ENCODE measurements at places on chromosomes 5 and 9. TPM values are rescaled to one million over a fixed set of nuclear protein-coding genes. Genes with fewer than 3 reads are reported as not detected.

DNA sequence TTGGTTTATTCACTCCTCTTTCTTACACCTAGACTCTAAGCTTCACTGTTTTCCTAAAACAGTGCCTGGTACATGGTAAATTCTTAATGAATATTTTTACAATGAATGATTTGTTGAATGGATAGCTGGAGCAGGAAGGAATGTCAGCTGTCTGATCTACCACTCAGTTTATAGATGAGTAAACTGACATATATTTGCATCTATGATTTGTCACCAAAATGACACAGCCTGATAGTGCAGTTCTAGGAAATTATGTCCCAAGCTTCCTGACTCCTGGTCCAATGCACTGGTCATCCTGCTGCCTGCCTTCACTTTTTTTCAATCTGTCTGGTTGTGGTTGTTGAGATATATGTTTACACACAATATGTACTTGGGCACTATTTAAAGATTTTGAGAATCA lies 651.7 kb upstream of the WWC1 start:
- no peak for DNase-seq

DNA sequence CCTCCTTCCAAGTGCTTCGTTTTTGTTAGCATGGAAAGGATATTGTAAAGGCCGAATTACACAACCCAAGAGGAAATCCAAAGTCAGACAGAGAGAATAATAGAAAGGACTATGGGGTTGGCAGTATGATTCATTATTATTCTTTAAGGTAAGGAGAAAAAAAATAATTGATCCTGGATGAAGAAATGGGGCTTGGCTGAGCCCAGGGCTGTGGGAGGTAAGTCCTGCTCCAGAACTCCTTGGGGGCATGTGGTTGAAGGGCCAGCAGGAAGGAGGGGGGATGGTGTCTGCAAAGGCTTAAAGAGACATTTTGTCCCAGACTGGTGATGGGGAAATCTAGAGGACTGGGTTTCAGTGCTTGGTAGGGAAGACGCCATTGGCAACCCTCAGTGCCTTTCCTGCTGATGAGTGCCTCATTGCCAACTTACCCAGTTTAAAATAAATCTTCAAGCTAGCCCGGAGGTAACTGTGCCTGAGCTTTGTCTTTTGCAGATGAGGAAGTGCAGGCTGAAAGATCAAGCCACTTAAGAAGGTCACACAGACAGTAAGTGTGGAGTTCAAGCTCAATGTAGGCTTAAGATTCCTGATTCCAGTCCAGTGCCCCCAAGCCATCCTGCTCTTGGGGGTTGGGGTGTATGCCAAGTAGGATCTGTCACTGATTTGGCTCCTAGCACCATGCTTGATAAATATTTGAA lies 30.2 kb downstream of the FOXI1 start:
- DNase-seq: peak; percentile 46

- DNase-seq: no peak
Observed at GRCh38 chr9:25709941-25710340, 31.7 kb upstream of the TUSC1 start.

DNA sequence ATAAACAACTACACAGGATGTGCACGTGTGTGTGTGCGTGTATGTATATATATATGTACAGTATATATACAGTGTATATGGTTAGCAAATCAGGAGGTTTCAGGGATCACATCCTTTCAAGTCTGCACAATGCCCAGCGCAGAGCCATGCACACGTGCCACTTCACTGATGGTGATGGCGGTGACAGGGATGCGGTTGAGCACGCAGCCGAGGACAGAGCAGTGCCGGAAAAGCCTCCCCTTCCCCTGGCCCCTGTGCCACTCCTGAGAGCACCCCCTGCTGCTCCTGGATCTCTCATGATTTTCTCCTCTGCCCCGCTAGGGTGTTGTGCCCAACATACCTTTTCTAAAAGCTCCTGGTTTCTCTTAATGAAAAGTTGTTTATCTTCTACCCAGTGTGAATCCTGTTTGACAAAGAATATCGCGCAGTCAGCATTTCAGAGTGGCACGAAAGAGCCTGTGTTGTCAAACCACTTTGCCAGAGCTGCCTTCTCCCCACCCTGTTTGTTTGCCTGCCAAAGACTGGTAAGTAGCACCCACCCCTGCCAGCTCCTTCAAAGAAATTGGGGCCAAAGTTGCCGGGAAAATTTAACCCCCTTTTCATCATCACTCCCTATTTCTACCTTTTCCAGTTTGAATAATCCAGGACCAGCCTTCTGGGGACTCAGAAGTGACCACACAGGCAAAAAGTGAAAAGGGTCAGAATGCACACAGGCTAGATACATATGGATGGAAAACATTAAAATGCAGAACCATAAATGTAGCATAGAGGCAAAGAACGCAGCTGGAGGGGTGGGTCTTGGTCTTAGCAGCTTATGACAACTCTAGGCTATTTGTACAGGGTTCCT lies 126.2 kb upstream of the DPYSL3 start:
- no peak for DNase-seq

- DNase-seq: peak; percentile 63
Observed at GRCh38 chr9:68981789-68982188, 32.1 kb downstream of the PRKACG start.

DNA sequence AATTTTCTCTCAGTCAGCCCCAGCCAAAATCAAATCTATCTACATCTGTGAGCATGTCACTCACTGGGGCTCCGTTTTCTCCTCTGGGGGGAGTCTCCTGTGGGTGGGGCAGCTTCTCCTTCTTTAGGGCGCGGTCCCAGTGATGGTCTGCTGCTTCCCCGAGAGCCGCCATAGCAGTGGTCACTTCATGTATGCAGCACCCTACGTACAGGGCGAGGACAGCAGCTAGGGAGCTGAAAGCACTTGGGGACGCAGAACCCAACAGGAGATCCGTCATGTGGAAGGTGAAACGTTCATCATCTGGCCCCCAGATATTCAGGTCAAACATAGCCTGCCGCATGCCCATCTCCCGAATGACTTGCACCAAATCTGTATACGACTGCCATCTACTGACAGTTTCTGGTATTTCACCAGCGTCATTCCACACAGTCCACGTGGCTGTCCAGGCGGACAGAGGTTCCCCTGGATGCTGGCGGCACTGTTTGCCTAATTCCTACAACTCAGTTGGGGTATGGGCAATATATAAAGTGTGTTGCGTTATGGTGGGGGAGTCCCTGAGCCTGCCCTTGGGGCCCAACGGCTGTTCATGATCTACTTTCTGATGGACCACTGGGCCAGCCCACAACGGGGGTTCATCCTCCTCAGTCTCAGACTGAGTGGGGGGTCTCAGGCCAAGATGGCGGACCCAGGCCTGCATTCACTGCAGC lies 795.0 kb downstream of the EFNA5 start:
- no peak for DNase-seq

DNA sequence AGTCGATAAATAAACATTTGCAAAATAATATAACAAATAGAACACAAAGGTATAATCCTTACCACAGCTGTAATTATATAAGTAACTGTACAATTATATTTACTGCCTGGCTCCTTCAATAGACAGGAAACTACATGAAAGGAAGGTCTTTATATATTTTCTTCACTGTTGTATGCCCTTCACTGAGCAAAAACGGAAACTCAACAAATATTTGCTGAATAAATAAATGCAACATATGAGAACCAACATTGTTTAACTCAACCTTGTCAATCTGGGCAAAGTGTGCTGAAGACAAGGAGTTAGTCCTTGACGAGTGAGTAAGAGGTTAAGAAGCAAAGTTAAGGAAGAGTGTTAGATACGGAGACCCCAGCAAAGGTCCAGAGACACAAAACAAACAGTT lies 22.6 kb downstream of the PSMD5 start:
- no peak for DNase-seq

DNA sequence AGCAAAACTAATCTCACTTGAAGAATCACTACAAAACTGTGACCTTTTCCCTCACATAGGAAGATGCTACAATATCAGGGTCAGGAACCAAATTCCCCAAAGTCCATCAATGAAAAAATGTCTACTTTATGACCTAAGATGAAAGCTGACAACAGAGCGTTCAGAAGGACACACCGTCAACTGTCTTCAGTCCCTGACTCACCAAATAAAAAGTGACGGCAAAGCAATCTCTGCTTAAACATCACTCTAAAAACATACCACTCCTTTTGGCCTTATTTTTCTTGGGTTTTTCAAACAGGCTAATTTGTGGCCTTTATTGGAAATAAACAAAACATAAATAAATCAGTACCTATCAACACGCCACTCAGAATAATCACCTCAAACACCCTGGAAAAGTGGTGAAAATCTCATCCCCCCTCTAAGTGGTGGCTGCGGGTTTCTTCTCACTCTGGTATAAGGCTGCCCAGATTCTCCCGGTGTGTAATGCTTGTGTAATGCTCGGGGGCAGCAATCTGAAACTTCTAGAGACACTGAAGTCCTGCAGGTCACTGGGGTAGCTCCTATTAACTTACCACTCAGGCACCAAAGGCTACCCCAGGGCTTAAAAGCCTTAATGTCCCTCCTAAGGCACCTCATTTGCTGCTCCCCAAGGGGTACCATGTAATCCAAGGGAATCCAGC lies 29.5 kb downstream of the SEMA4D start:
- no peak for DNase-seq

DNA sequence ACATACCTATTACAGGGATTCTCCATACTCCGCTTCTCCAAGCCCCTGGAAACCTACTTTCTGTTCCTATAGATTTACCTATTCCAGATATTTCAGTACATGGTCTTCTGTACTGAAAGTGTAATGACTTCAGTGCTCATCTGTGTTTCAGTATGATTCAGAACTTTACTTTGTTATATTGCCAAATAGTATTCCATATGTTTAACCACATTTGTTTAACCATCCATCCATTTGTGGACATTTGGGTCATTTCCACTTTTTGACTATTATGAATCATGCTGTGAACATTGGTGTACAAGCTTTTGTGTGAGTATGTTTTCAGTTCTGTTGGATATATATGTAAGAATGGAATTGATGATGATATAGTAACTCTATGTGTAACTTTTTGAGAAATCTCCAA lies 188.9 kb downstream of the PDZD2 start:
- no peak for DNase-seq

DNA sequence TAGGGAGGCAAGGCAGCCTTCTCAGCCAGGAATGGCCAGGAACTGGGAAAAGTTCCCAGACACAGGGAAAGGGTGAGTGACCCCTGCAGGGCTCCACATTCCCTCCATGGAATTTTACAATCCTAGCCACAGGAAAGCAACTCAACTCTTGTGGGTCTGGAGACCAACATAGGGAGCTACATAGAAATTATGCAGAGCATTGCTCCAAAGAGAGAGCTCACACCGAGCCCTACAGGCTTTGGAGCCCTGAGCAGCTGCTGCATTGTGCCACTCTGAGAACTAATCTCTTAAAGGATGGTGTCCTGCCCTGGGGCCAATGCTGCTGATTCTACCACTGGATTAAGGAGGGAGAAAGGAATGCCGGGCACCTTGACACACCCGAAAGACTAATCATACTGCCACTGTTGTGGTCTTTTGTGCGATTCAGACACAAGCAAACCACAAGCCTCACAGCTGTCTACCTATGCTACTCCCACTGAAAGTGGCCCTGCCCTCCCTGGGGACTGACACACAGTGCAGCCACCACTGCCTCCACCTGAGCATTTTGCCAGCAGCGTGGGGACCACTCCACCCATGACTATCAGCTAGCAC lies 1089.8 kb upstream of the NUDT12 start:
- no peak for DNase-seq

DNA sequence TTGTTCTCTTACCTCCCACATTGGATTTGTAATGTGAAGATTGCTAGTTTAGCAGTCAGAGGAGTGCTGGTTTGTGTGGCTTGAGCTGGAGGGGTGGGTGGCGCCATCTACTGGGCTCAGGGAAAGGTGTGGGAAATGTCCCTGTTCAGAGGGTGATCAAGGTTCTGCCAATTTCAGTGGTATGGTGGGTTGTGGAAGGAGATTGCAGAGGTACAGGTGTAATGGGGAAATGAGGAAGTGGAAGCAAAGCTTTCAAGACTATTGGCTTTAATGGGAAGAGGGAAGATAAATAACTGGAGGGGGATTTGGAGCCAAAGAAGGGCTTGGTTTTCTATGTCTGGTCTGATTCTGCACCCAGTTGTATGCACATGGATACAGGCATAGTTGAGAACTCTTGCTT lies 76.4 kb downstream of the OSMR start:
- DNase-seq: peak; percentile 47

KIF24 gene
- 1.9 TPM for total RNA-seq

KIAA0825 gene
- total RNA-seq: 3.3 TPM

FOXD4 gene
- total RNA-seq: not detected

PDGFRB gene
- total RNA-seq: 0.52 TPM

ADRB2 gene
- total RNA-seq: 7.6 TPM

FOXD4L6 gene
- 0.10 TPM for total RNA-seq

LHX2 gene
- not detected for total RNA-seq

KCNV2 gene
- not detected for total RNA-seq

REEP2 gene
- total RNA-seq: 2.1 TPM

SWI5 gene
- total RNA-seq: 22.6 TPM

Measured in renal cortical epithelial cell (primary cell).